ENCODE measurements at places on chromosomes 12 and 14.

- no peak for DNase-seq
Measured at GRCh38 chr12:98485792-98486340, 29.5 kb upstream of the TMPO start.

GRCh38 chr14:59187802-59188460 is 536 bp upstream of the DAAM1 start:
- peak; percentile 54 for DNase-seq

GRCh38 chr12:28378736-28379135 is 188.5 kb downstream of the CCDC91 start:
- no peak for DNase-seq

GRCh38 chr12:127487031-127487430 is 779.9 kb upstream of the TMEM132C start:
- DNase-seq, result no peak

DNA sequence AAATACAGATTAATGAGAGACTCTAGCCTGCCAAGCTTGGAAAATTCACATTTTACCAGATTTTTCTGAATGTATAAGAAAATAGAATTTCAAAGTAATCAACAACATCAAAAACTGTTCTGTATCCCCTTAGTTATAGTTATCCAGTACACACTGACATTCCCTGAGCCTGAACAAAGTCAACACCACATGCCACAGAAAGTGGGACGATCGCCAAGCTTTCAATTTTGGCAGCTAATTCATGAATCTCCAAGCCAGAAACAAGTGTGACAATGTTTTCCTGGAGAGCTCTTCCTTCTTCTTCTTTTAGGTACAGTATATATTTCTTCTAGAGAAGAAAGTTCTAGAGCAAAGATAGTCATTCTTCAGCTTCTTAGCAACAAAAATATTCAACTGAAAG is 290.2 kb downstream of the PRKD1 start:
- no peak for DNase-seq

GRCh38 chr12:2641761-2642160 is 153.0 kb upstream of the FKBP4 start:
- DNase-seq, result no peak

DNA sequence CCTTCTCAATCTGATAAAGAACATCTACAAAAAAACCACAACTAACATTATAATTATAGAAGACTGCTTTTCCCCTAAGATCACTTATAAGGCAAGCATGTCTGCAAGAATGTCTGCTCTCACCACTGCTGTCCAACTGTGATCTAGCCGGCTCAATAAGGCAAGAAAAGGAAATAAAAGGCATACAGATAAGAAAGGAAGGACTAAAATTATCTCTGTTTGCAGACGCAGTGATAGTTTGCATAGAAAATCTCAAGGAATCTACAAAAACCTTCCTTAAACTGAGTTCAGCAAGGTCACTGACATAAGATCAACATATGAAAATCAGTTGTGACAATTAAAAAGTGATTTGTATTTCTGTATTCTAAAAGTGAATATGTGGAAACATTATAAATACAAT is 138.0 kb upstream of the EGLN3 start:
- DNase-seq, result no peak

Data from CD4-positive, alpha-beta T cell treated with Interleukin-17A for 1 hour (primary cell).